Stimulated activated CD4-positive, alpha-beta T cell treated with anti-CD3 and anti-CD28 coated beads, Interleukin-4, amount 100 ng/mL, for 1 hour (primary cell): ENCODE measurements at places on chromosomes 7 and 10.

GRCh38 chr10:84845628-84846261 lies 517.4 kb downstream of the CCSER2 start:
- DNase-seq, result no peak

GRCh38 chr7:66920256-66920655 lies 769 bp upstream of the TMEM248 start:
- DNase-seq, result no peak

GRCh38 chr10:14294347-14295059 lies 36.2 kb downstream of the FRMD4A start:
- no peak for DNase-seq

- no peak for DNase-seq
These were observed 45.8 kb downstream of the EXOC6 start for GRCh38 chr10:92894081-92894655.

- DNase-seq, result no peak
These were observed 7.5 kb downstream of the MET start for GRCh38 chr7:116679500-116679899.

DNA sequence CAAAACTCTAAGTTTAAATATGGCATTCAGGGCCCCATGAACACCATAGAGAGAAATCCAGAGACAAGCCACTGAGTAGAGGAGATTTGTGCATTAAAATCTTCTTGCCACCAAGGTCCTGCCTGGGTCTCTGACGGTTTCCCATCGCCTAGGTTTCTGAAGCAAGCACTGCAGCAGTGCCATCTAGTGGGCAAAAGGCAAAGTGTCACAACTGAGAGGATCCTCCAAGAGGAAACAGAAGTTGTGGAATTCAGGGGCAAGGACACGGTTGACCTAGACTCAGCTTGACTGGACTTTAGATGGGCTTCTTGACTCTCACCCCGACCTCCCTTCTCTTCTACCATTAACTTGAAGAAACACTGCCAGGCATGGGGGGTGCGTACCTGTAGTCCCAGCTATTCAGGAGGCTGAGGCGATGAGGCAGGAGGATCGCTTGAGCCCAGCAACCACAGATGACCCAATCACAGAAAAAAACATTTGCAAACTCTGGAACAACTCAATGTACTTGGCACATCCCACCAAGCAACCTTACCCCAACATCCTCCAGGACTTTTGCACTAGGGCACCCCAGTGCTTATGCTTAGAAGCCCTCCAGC lies 604.1 kb downstream of the GALNT17 start:
- DNase-seq, result peak; percentile 29

DNA sequence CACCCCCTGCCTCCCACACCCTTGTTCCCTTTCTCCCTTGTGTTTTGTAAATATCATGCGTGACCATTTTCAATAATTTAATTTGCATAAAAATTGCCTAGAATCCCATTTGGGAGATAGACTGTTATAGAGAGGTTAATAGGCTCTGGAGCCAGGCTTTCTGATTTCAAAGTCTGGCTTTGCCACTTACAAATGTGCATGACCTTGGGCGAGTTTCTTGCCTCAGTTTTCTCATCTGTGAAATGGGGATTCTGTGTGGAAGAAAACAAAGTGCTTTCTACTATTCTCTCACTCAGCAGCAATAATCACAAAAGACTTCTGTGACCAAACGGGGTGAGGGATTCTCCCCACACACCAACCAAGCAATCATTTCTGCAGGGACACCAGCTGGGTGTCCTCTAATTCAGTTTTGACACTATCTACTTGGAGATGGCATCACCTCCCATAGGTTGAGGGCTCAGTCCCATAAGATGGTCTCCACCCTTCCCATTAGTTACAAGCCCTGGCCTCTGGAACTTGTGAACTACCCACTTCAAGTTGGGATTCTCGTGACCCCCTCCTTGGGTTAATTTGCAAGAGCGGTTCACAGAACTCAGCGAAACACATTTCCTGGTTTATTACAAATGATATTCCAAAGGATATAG lies 3.5 kb upstream of the ZNF22 start:
- DNase-seq, result no peak

DNA sequence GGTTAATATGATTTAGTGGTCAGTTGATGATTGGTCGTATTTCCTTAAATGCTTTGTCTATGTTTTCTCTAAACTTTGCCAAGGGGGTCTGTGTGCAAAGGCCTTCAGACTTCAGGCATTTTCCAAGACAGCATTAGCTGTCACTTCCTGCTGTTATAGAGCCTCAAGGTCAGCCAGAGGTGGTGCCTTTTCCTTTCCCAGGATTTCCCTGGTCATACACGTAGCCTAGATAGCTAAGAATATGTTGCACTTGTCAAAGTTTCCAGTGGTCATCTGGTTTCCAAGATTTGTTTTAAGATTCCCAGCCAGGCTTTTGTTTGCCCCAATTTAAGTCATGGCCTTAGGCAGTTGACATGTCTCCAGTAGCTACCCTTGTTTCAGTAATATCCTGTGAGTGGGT lies 133.2 kb upstream of the IGFBP3 start:
- no peak for DNase-seq

DNA sequence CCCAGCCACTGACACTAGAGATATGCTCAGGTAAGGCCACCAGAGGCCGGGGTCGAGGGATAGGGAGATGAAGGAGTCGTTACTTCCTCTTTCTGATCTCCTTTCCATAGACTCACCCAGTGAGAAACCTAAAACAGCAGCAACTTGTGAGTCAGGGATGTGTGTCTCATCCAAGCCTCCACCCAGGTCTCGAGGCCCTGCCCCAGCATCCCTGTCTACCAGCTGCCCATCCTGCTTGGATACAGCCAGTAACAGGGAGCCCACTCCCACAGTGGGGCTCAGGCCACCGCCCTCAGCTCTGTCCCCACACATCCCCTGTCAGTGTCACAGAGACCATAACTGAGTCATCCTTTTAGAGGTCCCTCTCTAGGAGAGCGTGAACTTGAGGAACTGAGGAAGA lies 49.6 kb upstream of the CHST15 start:
- no peak for DNase-seq

GRCh38 chr7:1419688-1420087 lies 39.6 kb downstream of the MICALL2 start:
- DNase-seq, result no peak

DNA sequence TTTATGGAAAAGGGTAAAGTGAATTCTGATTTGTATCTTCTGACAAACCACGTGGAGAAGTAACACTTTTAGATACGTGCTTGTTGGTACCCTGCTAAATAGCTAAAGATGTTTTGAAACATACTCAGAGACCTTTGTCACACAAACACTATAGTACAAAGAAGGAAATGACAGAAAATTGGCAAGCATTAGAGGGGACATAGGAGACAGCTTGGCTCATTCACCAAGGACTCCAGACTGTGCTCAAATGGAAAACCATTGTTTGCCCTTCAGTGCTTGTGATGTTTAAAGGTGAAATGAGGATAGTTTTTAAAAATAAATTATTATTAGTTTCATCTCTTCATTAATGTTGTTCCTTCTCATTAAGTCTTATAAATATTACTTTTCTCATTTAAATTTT lies 34.0 kb upstream of the CD36 start:
- no peak for DNase-seq

- DNase-seq, result no peak
These were observed 176.1 kb downstream of the CHN2 start for GRCh38 chr7:29370531-29371314.

DNA sequence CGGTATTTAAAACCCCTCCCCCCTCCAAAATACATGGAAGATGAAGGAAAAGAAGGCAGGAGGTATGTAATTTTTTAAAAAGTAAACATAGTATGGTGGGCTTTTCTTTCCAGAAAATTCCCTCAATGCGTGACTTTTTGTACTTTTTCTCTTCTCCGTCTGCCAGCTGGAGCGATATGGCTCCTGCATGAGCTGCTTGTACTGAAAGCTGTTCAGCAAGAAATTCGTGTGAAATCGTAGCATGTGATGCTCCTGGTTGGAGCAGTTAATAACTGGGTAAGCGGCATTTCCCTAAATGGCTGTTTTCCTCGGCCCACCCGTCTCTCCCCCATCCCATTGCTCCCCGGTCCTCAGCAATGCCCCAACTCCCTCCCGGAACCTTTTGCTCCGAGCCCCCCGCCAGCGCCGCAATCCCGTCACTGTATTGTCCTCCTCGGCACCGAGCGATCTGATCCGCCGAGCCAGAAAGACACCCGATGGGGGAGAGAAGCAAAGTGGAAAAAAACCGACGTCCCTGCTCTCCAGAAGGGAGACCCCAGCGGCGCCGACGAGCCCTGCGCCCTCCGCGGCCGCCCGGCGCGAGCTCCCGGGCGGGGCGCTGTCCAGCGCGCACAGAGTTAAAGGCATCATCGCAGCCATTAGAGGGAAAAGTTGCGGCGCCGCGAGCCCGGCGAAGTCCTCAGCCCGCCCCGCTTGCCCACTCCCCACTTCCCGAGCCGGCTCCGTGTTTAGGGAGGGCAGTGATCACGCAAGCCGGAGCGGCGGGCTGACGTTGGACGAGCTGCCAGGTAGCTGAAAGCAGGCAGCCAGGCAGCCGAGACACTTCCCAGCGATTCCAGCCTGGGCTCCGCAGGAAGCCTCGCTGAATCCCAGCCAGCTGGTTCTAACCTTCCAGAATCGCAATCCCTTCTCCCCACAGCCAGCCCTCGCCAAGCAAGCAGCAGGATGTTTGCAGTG lies at the start of gene VSTM2A:
Gene VSTM2A, plus strand, starts transcription at position 707 of the 957 bp plus-strand sequence. CDS start 356 bp downstream, outside the sequence.
- no peak for DNase-seq

GRCh38 chr7:67595431-67596180 lies 599.0 kb downstream of the TYW1 start:
- DNase-seq, result no peak

- DNase-seq, result no peak
These were observed 32.0 kb downstream of the KDM7A start for GRCh38 chr7:140144821-140145220.

- DNase-seq, result no peak
These were observed 14.4 kb upstream of the GSTK1 start for GRCh38 chr7:143248761-143249354.

- DNase-seq, result no peak
These were observed 32.9 kb downstream of the FAM241B start for GRCh38 chr10:69662901-69663300.

GRCh38 chr7:155705623-155706360 lies 61.3 kb downstream of the RBM33 start:
- DNase-seq, result no peak

GRCh38 chr7:24010495-24010894 lies 273.5 kb upstream of the NPY start:
- no peak for DNase-seq

DNA sequence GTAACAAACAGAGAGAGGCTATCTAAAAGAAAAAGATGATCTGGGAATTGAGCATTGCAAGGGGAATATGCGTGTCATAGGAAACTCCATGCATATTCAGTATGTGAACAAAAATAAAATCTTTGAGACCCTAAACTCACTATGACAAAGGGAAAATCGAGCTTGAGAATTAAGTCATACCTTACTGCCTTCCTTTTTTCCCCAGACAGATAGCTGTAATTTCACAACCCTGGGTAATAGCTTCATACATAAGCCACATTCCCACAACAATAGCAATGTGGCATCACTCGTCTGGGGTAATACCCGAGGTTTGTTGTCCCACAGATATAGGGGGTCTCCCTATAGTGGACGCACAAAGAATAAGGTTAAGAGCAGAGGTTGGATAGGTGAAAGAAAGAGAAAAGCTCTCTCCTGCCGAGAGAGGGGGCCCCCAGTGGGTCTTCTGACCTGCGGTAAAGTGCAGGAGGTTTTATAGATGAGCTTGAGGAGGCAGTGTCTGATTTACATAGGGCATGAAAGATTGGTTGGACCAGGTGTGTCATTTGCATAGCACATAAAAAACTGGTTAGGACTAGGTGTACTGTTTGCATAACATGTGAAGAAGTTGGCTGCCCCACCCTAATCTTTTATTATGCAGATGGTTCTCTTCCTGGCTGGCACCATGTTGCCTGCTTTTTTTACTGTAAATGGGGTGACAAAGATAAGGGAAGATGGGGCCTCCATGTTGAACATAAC lies 11.6 kb downstream of the CYP3A43 start:
- DNase-seq, result no peak

DNA sequence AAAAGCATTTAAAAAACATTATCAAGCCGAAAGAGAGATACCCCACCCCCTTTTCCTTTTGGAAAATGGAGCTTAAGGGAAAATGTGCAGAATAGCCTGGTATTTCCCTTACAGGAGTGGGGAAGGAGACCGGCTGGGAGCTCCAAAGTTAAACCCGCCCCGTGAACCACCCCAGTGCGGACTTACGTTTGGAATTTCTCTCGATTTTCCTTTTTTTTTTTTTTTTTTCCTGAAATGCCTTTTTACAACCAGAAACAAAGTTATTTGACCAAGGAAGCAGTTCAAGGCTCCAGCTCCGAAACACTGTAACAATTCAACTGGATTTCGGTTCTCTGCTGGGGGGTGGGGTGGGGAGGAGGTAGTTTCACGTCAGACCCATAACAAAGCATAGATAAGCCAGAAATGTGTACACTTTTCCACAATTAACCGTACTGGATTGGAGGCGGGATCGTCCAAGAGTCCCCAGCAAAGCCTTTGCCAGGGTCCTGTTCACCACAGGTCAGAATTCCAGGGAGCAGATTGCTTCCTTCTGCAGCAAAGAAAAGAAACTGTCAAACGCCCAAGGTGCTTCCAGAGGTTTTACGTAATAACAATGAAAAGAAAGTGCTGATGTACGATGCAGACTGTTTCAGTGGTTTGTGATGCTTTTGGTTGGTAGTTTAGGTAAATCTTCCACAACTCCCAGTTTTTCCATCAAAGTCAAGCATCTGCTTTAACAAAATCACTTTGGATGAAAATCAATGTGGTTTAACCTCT lies 6.7 kb downstream of the SKIDA1 start:
- DNase-seq, result no peak

GRCh38 chr10:60629332-60629731 lies 148.9 kb upstream of the CDK1 start:
- DNase-seq, result no peak

GRCh38 chr7:54084340-54084739 lies 457.8 kb upstream of the VSTM2A start:
- no peak for DNase-seq
